ENCODE measurements at places on chromosomes 3 and 15.

DNA sequence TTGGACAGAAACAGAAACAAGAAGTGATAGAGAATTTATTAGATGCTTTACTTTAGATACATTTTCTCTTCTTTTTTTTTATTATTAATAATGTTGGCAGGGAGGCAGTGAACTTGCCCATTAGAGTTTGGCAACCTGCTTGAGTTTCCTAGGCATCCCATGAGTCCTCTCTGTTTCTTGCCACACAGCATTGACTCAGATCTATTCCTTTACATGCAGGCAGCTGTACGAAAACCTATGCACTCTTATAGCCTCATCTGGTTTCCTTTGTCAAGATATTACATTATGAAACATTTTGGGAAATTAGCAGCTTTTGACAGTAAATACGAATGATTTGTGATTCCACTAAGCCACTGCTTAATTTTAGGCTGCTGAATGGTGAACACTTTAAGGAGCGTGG is 23.3 kb downstream of the IL1RAP start:
- no peak overlapping the region for H3K4me3 ChIP-seq
- no peaks in the 10 kb centered on the region for H3K36me3 ChIP-seq
- no peak for DNase-seq
- H3K4me1 ChIP-seq = peaks cover 19% of the 10 kb centered on the region
- H3K27me3 ChIP-seq = no peaks in the 10 kb centered on the region

DNA sequence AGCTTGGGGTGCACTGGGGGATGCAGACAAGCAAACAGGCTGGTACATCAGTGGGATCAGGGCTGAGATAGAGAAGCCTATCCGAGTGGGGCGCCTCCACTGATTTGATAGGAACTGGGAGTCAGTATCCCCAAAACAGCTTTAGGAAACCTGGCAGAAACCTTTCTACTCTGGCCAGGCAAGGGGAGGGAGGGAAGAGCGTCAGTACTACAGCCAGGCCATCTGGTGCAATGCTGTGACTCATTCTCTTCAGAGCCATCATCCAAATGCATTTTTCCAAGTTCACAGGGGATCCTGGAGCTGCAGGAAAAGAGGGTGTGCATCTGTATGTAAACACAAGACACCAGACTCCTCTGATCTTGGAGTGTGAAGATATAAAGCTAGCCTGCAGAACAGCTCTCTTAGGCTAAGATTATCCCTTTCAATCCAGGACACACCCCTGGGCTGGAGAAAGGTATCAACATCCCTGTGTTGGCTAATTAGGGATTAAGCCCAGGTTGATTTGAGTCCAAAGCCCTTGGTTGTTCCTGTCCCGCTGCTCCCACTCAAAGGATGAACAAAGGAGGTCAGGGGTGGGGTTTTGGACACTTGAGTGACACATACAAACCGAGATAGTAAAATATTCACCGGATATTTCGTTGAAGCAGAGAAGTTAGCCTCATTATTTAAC is 9.3 kb downstream of the GALNT15 start:
- no peaks in the 10 kb centered on the region for H3K36me3 ChIP-seq
- no peak overlapping the region for H3K4me3 ChIP-seq
- no peak for DNase-seq
- peaks cover 3% of the 10 kb centered on the region for H3K4me1 ChIP-seq

- H3K36me3 ChIP-seq = peaks cover 60% of the 10 kb centered on the region
- no peak overlapping the region for H3K4me3 ChIP-seq
- H3K27ac ChIP-seq = no peak overlapping the region
- no peaks in the 10 kb centered on the region for H3K4me1 ChIP-seq
Observed at GRCh38 chr15:42955518-42955917, 34.9 kb upstream of the TTBK2 start.

GRCh38 chr15:55279746-55280351 is 9.8 kb downstream of the RAB27A start:
- H3K4me3 ChIP-seq = peak overlapping the region; percentile 64
- DNase-seq = peak; percentile 39
- H3K4me1 ChIP-seq = peaks cover 75% of the 10 kb centered on the region
- no peaks in the 10 kb centered on the region for H3K27me3 ChIP-seq
- H3K36me3 ChIP-seq = peaks cover 32% of the 10 kb centered on the region
- H3K27ac ChIP-seq = peak overlapping the region; percentile 93

- H3K36me3 ChIP-seq = peaks cover 15% of the 10 kb centered on the region
- no peaks in the 10 kb centered on the region for H3K27me3 ChIP-seq
- DNase-seq = no peak
Observed at GRCh38 chr3:158710601-158711000, 21.7 kb downstream of the RARRES1 start.

- no peak for DNase-seq
- peaks cover 25% of the 10 kb centered on the region for H3K27me3 ChIP-seq
- H3K4me3 ChIP-seq = no peak overlapping the region
- H3K36me3 ChIP-seq = peaks cover 8% of the 10 kb centered on the region
Observed at GRCh38 chr3:133883641-133884040, 12.0 kb downstream of the RAB6B start.

- H3K27me3 ChIP-seq = peaks cover 6% of the 10 kb centered on the region
- no peak for DNase-seq
- H3K36me3 ChIP-seq = peaks cover 13% of the 10 kb centered on the region
- H3K4me1 ChIP-seq = peaks cover 39% of the 10 kb centered on the region
Observed at GRCh38 chr3:15645246-15645645, 43.7 kb downstream of the BTD start.

DNA sequence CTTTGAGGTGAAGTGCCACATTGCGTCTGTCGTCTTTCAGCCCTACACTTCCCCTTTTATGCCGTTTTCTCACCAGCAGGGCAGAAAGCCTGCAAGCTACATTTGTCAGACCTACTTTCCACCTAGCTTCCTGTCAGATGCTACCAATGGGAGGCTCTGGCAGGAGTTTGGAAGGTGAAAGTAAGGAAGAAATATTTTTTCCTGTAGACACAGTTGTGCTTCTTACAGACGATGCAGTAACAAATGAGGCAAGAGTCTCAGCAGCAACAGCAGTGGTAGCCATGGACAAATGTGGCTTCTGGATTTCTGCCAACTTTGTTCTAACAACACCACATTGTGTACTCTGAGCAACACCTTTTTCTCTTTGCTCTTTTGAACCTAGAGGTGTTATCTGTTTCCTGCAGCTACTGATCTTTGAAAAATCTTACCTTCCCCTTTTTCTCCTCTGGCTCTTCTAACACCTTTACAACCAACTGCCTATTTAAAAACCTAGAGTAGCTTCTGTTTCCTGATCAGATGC is 70.6 kb upstream of the STT3B start:
- peak overlapping the region; percentile 85 for H3K27ac ChIP-seq
- H3K36me3 ChIP-seq = no peaks in the 10 kb centered on the region

GRCh38 chr3:16884084-16884747 is 539 bp upstream of the PLCL2 start:
- H3K36me3 ChIP-seq = peaks cover 28% of the 10 kb centered on the region
- peak; percentile 60 for DNase-seq
- no peaks in the 10 kb centered on the region for H3K27me3 ChIP-seq
- peaks cover 32% of the 10 kb centered on the region for H3K4me1 ChIP-seq
- peak overlapping the region; percentile 94 for H3K4me3 ChIP-seq

GRCh38 chr15:95760508-95760907 is 570.0 kb upstream of the NR2F2 start:
- DNase-seq = no peak
- H3K27me3 ChIP-seq = no peaks in the 10 kb centered on the region
- no peaks in the 10 kb centered on the region for H3K4me1 ChIP-seq
- H3K4me3 ChIP-seq = no peak overlapping the region

GRCh38 chr3:31908391-31909097 is 72.5 kb downstream of the OSBPL10 start:
- no peaks in the 10 kb centered on the region for H3K36me3 ChIP-seq
- no peaks in the 10 kb centered on the region for H3K4me1 ChIP-seq
- peaks cover 9% of the 10 kb centered on the region for H3K27me3 ChIP-seq
- H3K4me3 ChIP-seq = no peak overlapping the region
- no peak overlapping the region for H3K27ac ChIP-seq

GRCh38 chr3:73409138-73409763 is 215.5 kb downstream of the PDZRN3 start:
- no peak for DNase-seq
- H3K27ac ChIP-seq = no peak overlapping the region
- H3K4me1 ChIP-seq = no peaks in the 10 kb centered on the region
